Fibroblast of skin of scalp (primary cell): ENCODE measurements at places on chromosomes 6 and 20.

- DNase-seq, result peak; percentile 56
These were observed 32.5 kb upstream of the ZNF184 start for GRCh38 chr6:27505209-27506027.

- DNase-seq, result no peak
These were observed 4.6 kb upstream of the CABLES2 start for GRCh38 chr20:62411479-62412193.

DNA sequence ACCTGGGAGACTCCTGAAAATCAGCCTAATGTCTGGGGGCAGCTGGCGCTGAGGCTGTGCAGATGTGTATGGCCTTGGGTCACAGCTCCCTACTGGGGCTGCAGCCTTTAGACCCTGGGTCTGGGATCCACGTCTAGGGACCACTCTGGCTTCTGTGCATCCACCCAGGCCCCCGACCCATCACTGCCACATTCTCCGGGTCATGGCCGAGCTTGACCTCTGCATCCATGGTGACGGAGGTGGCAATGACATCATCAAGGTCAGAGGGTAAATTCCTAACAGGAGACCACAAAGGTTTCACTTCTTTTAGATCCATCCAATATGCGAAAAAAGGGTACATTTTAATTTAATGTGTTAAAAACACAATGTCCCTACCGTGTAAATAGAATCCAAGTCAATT is 14.5 kb upstream of the PCMTD2 start:
- no peak for DNase-seq

GRCh38 chr6:69668916-69669315 is 127.9 kb downstream of the LMBRD1 start:
- no peak for DNase-seq

- DNase-seq, result no peak
These were observed 470.2 kb upstream of the BTBD3 start for GRCh38 chr20:11447371-11448100.

- no peak for DNase-seq
These were observed 155.7 kb upstream of the EYA4 start for GRCh38 chr6:133085471-133085870.

- no peak for DNase-seq
These were observed 29.3 kb downstream of the SRC start for GRCh38 chr20:37375227-37375626.

DNA sequence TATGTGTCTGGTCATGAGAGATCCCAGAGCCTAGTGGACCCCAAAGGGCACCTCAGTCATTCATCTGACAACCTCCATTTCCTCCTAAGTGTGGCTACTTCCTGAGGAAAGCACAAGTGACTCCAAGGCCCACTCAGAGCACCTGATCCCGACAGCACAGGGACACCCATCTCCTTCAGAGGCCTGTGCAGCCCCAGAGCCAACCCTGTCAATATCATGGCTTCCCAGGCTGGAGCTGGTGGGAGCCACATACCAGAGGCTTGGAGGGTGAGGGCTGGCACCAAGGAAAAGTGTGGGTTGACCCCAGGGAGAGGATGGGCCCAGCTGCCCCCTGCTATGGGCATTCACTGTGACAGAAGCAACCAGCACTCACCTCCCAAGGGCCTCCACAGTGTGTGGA is 117.3 kb downstream of the PSMB1 start:
- DNase-seq, result no peak

DNA sequence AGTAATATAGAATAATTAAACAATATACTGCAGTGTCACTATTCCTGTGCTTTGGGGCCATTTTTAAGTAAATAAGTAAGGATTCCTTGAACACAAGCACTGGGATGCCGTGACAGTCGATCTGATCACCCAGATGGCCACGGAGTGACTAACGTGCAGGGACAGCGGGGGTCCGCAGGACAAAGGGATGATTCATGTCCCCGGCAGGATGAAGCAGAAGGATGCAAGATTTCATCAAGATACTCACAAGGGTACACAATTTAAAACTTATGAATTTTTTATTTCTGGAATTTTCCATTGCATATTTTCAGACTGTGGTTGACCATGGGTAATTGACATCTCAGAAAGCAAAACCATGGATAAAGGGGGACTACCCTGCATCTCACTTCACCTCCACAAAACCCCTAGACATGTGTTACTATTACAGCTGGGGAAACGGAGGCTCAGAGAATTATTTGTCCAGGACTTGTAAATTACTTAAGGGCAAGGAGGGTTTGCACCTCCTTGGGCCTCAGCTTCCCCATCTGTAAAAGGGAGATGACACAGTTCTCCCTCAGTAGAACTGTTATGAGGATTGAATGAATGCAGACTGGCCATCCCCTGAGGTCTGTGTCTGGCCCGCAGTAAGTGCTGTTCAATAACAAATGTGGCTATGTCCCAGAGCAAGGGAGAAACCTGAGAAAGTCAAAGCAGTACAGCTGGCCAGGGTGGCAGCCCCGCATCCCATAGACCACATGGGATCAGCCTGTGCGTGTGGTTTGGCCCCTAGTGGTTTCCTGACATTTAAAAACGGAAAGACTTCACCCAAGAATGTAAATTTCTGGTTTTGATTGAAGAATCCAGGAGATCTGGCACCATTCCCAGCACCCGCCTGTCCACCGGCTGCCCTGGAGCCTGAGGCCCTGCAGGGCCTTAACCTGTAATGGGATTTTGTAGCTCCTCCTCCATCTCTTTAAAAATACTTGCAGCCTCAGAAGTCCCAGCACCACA is 235.5 kb downstream of the BMP7 start:
- DNase-seq, result peak; percentile 99

- peak; percentile 85 for DNase-seq
These were observed 20.7 kb downstream of the FOXO3 start for GRCh38 chr6:108581237-108581931.

- DNase-seq, result no peak
These were observed 258.5 kb downstream of the HACE1 start for GRCh38 chr6:104601131-104601651.

DNA sequence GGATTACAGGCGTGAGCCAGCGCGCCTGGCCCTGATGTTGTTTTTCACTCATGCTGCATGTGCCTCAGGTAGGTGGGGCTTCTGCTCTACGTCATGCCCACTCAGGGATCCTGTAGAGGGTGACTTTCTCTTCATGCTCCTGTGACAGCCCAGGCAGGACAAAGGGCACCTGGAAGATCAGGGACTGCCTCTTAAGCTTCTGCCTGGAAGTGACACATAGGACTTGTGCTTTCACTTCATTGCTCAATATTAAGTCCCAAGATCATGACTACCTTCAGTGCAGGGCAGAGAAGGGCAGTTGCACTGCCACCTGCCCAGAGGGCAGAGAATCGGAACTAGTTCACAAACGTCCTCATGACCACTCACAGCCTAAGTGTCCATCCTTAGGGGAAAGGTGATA is 249.5 kb upstream of the SULF2 start:
- DNase-seq, result no peak

DNA sequence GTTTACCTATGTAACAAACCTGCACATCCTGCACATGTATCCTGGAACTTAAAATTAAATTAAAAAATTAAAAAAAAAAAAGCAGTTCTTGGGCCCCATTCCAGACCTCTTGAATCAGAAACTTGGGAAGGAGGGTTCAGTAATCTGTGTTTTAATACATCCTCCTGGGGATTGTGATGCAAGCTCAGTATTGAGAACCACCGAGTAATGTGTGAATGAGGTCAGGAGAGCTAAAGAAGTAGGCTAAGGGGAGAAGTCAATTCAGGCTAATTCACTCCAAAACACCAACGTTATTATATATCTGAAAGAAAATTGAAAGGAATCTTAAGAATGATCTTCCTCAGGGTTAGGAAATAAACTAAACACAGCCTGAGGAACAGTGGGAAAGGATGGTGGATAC is 120.4 kb downstream of the RNF144B start:
- DNase-seq, result peak; percentile 80

GRCh38 chr6:30615219-30615957 is 1.7 kb downstream of the PPP1R10 start:
- peak; percentile 93 for DNase-seq

DNA sequence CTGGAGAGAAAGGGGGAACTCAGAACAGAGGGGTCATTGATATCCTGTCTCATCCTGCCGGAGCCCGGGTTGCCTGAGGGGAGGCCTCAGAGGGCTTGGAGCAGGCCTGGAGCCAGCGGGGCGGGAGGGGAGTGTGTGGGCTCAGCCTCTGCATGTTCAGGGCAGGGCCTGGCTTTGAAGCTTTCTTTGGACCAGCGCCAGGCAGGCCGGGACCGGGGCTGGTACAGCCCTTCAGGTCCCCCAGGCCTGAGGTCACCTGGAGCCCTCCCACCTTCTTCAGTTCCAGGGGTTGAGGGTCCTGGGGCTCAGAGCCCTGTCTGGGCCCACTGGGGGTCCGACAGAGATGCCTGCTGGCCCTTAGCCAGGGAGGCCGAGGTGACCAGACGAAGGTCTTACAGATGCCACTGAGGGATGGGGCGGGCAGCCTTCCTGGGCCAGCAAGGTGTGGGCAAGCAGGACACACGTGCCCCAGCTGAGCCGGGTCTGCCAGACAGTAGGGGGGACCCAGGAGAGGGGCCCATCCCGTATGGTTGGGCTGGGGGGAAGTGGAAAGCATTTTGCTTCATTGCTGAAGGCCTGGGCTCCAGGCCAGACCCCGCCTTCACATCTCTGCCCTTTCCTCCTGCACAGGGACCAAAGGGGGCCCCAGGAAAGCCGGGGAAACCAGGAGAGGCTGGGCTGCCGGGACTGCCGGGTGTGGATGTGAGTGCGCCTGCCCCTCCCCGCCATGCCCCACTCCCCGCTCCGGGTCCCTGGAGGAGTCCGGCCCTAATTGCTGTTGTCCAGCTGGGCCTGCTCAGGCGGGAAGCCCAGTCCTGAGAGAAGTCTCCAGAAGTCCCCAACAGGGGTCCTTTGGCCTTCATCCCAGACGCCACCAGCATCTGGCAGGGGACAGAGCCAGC is 2.0 kb downstream of the COL9A3 start:
- peak; percentile 52 for DNase-seq

- DNase-seq, result no peak
These were observed 32.4 kb upstream of the AAR2 start for GRCh38 chr20:36203861-36204260.

DNA sequence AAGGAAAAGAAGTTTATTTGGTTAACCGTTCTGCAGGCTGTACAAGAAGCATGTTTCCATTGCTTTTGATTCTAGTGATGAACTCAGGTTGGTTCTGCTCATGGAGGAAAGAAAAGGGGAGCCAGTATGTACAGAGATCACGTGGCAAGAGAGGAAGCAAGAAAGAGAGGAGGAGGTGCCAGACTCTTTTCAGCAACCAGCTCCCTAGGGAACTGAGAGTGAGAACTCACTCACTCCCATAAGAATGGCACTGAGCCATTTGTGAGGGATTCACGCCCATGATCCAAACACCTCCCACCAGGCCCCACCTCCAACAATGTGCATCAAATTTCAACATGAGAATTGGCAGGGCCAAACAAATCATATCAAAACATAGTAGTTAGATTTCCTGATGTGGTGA is 649.1 kb downstream of the EPM2A start:
- DNase-seq, result peak; percentile 73

GRCh38 chr20:5172167-5172601 is 45.4 kb downstream of the CDS2 start:
- no peak for DNase-seq

DNA sequence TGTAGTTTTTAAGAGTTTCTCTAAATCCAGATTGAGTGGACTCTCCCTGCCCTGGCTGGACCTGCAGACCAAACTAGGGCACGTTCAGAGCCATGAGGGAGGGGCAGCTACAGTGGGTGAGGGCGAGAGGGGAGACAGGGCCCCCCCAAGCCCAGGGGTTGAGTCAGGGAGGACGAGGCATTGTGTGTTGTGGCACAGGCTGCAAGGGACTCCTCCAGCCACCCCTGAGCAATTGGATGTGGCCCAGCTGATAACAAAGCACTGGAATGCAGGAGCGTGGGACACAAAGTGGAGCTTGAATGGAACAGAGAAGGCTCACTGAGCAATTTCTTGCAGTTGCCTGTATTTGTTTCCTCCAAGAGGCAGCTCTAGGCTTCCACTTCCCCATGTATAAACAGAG is 43.5 kb upstream of the MYL9 start:
- DNase-seq, result no peak

GRCh38 chr6:67391955-67392354 is 1243.1 kb upstream of the ADGRB3 start:
- DNase-seq, result no peak

- DNase-seq, result no peak
These were observed 73.3 kb upstream of the TOP1 start for GRCh38 chr20:40955326-40955725.

GRCh38 chr20:64063389-64064144 is 569 bp downstream of the TCEA2 start:
- DNase-seq, result no peak

GRCh38 chr6:31690231-31691077 is 9.6 kb upstream of the LY6G5C start:
- no peak for DNase-seq

GRCh38 chr6:25602674-25602982 is 49.4 kb upstream of the SCGN start:
- DNase-seq, result no peak

DNA sequence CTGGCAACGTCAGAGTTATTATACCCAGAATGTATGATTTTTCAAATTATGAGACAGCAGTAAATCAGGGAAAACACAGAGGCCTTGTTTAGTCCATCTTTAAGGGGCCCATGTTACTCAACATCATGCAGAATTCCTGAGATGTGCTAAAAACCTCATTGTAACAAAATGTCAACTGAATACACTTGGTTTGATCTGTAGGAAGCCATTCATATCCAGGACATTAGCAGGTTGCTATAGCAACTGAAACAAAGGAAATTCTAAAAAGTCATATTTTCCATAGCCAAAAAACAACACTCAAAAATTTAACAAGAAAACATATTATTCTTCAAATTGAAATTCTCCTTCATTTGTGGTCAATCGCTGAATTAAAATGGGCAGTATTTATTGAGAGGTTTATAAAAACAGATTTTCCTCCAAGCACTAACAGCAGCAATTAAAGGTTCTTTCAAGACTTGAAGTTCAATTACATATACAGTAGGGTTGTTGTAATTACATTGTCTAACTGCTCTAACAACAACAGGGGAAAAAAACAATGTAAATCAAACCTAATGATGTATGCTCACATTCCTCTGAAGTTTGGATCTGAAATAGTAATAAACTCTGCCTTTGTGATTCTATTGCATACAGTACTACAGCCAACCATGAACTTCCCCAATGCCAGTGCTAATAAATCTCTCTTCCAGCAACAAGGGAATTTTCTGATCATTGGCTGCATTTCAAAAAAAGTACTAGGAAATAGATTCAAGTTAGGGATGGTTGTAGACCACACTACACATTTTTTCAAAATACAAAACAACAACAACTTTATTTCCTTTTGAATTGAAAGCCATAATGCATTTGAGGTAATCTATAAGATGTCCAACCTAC is 34.9 kb downstream of the COL12A1 start:
- DNase-seq, result no peak

DNA sequence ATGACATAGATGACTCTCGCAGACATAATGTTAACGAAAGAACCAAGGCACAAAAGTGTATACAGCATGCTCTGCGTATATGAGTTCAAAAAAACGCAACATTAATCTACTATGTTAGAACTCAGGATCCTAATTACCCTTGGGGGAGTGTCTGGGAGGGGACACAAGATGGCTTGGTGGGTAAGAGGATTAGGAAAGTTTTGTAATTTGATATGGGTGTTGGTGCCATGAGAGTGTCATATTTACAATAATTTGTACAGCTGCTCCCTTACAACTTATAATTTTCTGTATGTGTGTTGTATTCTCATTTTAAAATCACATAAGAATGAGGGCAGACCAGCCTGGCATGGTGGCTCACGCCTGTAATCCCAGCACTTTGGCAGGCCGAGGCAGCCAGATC is 38.6 kb downstream of the TFEB start:
- DNase-seq, result no peak
